ENCODE measurements at places on chromosomes 6 and 20. TPM values are rescaled to one million over a fixed set of nuclear protein-coding genes. Genes with fewer than 3 reads are reported as not detected.

DNA sequence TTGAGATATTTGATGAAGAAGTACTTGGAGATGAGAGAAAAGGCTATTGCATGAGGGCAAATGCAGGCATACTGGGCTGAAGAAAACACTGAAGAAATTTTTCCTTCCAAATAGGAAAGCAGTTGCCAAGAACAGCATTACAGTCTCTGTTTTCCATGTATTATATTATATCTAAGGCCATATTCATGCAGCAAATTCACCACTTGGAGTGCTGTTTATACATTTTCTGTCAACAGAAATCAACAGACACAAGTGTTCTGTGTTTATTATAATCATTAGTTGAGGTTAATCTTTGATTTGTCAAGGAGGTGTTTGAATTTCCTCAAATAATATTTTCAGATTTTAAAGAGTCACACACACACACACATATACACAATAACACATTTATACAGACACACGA is 268.8 kb upstream of the PLCB4 start:
- DNase-seq, result no peak

DNA sequence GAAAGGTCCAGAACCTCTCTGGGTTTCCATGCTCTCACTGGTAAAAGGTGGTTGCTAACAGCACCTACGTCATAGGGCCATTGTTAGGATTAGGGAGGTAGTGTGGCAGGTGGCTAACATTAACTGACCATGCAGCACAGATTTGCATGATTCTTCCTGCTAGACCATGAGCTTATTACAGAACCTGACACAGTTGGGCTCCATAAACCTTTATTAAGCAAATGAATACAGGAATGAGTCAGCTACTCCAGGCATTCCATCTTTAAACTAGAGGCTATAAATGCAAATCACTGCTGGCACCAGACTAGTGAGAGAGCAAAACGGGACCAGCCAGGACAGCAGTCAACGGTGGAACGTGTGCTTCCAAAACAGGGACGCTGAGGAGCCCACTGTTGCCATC is 440.1 kb downstream of the PTPRT start:
- no peak for DNase-seq

GRCh38 chr6:35496036-35496840 is 641 bp downstream of the TEAD3 start:
- peak; percentile 89 for DNase-seq

- DNase-seq, result no peak
These were observed 4.4 kb downstream of the MOCS1 start for GRCh38 chr6:39929733-39930461.

DNA sequence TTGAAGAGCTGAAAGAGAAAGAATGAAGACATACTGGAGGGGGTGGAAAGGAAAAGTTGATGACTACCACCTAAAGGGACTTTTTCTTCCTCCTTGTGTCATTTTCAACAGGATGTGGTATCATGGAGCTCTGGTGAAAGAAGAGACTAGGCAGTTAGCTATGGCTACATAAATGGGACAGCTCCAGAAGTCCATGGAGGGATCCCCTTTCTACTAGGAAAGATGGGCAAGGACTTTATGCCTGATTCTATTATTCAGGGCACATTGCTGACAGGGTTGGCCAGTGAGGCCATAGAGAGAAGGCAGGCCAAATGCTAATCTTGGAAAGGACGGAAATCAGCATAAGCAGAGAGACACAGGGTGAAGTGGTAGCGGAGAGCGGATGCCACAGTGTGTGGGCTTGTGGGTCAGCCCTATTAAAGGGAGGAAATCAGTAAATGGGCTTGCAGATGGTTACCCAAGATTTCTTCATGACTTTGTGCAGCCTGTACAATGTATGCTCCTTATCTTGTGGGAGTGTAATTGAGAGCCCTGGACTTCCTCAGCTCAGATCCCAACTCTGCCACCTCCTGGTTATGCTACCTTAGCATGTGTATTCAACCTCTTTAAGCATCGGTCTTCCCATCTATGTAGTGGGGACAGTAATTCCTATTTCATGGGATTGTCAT is 77.4 kb upstream of the TMEM170B start:
- no peak for DNase-seq

DNA sequence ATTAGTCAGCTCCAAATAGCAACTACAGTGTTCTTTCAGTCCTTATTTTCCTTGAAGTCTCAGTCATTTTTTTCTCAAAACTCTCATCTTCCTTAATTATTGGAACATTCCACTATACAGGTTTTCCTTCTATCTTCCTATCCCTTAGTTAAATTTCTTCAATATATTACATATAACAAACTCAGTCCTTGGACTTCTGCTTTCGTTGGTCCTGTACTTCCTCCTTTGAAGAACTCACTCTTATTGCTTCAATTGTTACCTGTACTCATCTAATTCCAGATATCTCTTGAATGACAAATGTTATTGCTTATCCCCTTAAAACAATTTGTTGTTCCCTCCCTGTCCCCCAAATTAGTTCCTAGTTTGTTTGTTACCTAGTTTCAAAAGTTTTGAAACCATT is 67.7 kb upstream of the NOTCH4 start:
- DNase-seq, result no peak

The PLCB4 gene
- 21.0 TPM for total RNA-seq

The DDX43 gene
- 1.1 TPM for total RNA-seq

The ACTL10 gene
- total RNA-seq, result 1.1 TPM

The PRL gene
- total RNA-seq, result not detected

The SPATS1 gene
- not detected for total RNA-seq
